ENCODE measurements at places on chromosomes 3 and 15. TPM values are rescaled to one million over a fixed set of nuclear protein-coding genes. Genes with fewer than 3 reads are reported as not detected.

DNA sequence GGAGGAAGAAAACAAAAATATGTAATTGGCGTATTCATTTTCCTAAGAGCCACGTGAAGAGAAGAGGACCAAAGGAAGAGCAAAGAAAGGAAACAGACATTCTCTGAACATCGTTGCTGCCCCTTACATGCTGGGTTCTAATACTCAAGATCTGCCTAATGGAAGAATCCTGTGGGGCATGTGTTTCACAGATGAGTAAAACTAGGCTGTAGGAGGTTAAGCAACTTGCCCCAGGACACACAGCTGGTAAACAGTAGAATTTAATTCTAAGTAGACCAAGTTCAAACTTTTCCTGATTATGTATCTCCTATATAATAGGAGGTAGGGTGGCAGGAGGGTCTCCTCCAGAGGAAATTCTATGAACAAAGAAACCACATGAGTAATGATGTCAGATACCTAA lies 106.1 kb upstream of the TNFAIP8L3 start:
- peaks cover 34% of the 10 kb centered on the region for H3K4me1 ChIP-seq
- H3K27me3 ChIP-seq: no peaks in the 10 kb centered on the region
- DNase-seq: peak; percentile 43
- no peaks in the 10 kb centered on the region for H3K36me3 ChIP-seq
- H3K4me3 ChIP-seq: no peak overlapping the region

DNA sequence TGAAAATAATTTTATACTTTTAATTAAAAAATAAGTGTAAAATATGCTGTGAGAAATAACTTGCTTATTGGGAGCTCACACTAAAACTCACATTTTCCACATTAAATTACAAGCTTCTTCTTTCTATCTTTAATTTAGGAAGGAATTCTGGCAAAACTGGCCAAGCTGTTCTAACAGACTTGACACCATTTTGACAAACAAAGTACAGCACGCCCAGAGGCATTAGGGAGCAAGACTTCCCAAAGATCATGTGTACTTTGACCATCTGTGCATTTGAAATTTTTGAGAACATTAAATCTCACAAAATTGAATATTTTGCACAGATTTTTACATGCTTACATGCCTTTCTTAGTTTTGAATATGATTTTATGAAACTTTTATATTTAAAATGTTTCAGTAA lies 1288.4 kb upstream of the CADM2 start:
- DNase-seq: no peak
- no peak overlapping the region for H3K27ac ChIP-seq
- no peak overlapping the region for H3K4me3 ChIP-seq
- H3K36me3 ChIP-seq: no peaks in the 10 kb centered on the region

DNA sequence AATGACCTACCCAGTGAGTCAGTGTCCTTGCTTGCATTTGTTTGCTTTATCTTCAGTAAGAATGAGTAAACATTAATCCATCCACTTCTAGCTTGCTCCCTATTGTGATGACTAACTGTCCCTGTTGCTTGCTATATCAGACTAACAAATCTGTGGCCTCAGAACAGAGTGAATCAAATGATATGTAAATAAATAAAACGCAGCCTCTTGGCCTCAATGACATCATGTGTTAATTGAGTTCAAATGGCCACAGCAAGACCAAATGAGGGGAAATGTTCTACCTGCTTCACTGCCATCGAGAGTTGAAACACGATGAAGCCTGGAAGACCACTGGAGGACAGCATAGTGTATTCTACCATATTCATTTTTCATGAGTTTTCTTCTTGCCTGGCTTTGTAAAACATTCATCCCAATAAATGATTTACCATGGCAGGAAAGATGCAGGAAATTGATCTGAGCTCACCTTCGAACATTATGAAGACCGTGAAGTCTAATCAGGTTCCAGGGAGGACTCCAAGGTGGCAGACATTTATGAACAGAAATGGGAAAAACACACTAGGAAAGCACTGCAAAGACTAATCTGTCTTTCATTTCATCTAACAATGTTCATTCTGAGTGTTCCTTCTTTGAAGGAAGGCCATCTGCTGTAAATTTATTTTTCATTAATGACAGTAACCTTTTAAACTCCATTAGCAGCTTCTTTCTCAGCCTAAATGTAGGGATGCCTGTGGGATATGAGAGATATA lies 1144.5 kb downstream of the TUSC7 start:
- peak; percentile 87 for DNase-seq
- H3K4me1 ChIP-seq: peaks cover 12% of the 10 kb centered on the region
- no peak overlapping the region for H3K27ac ChIP-seq
- no peaks in the 10 kb centered on the region for H3K36me3 ChIP-seq
- H3K27me3 ChIP-seq: no peaks in the 10 kb centered on the region

DNA sequence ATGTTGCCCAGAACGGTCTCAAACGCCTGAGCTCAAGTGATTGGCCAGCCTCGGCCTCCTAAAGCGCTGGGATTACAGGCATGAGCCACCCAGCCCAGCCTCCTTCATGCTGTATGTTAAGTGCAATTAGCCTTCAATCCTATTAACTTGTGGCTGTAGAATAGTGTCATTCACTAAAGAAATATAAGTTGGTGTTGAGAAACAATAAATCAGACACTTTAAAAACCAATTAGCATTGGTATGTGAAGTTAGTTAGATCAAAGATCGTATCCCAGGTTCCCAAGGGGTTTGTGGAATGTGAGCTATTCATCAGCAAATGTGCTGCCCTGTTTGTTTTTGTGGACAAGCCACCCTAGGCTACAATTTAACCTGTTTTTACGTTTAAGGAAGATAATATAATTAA lies 11.0 kb upstream of the PIK3CB start:
- H3K36me3 ChIP-seq: no peaks in the 10 kb centered on the region
- no peak overlapping the region for H3K4me3 ChIP-seq
- DNase-seq: no peak
- H3K27ac ChIP-seq: no peak overlapping the region
- H3K27me3 ChIP-seq: no peaks in the 10 kb centered on the region
- no peaks in the 10 kb centered on the region for H3K4me1 ChIP-seq

GRCh38 chr3:175896655-175897054 lies 1037.5 kb downstream of the NAALADL2 start:
- H3K4me3 ChIP-seq: no peak overlapping the region
- H3K27me3 ChIP-seq: no peaks in the 10 kb centered on the region
- no peaks in the 10 kb centered on the region for H3K36me3 ChIP-seq
- H3K4me1 ChIP-seq: no peaks in the 10 kb centered on the region
- DNase-seq: no peak

GRCh38 chr3:171768281-171768900 lies 41.9 kb downstream of the PLD1 start:
- H3K4me3 ChIP-seq: no peak overlapping the region
- no peaks in the 10 kb centered on the region for H3K36me3 ChIP-seq
- no peaks in the 10 kb centered on the region for H3K27me3 ChIP-seq
- H3K4me1 ChIP-seq: 0 out of 2 replicates have a peak, but pooled peaks cover 3% of the 10 kb centered on the region

The ALG1L2 gene
- polyA plus RNA-seq: 0.49 TPM

The PPP2R3A gene
- polyA plus RNA-seq: 14.2 TPM

Data from GM23248 (cell line).